ENCODE measurements at places on chromosomes 16 and 17.

- no peak for DNase-seq
Measured at GRCh38 chr17:2755891-2756724, 6.7 kb upstream of the CCDC92B start.

DNA sequence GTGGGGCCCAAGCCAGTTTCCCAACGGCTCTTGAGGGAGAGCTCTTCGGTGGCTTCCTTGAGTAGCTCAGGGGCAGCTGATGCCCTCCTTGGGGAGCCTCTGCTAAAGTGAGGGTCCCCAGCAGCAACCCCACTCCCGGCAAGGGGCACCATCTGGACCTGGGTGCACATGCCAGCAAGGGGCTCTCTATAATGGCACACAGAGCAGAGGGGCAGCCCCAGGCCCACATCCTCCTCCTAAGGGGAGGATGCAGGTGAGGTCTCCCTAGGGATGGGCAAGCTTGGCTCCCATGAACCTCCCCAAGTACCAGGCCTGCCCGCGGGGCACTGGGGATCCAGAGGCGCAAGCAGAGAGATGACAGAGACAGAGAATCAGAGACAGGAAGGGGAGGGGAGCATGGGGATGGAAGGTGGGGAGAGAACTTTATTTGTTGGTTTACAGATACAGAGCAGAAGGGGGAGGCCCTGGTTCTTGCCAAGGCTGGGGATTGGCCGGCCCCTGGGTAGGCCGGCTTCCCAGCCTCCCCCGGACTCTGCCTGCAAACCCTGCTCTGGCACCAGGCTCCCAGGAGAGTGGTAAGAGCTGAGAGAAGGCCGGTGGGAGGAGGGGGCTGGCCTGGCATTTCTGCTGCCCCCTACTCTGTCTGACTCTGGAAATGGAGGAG lies 61.4 kb downstream of the SRCIN1 start:
- DNase-seq = no peak

DNA sequence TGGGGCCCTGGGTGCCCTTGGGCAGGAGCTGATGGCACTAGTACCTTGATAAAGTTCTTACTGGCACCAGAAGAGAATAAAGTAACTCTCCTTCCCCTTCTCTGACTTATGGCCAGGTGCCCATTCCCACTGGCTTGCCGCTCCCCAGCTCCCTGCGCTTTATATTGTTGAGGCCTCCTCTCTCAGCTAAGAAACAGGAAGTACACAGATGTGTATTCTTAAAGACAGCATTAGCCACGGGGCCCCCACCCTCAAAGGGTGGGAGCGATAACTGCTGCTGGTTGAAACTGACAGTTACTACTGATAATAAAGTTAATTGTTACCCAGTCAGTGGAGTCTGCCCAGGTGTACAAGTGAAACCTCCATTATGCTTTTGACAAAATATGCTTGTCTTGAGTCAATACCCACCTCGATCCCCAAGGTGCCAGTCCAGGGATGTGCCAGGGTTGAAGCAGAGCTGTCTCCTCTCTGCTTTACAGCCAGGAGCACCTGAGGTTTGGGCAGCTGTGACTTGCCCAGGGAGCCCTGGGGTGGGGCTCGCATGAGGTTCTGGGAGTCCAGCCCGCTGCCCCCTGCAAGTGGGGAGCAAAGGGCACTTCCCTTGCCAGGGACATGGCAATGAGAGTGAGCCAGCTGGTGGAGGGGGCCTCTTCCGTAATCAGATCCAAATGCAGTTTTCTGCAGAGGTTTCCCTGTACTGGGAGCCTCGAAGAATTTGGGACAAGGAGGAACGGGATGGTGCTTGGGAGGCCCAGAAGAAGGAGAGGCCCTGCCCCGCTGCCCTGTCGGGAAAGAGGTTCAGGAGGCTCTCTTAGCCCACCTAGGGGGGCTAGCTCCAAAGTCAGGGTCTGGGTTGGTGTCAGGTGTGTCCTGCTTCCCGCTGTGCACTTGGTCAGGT lies 5.4 kb upstream of the CLDN9 start:
- no peak for DNase-seq

DNA sequence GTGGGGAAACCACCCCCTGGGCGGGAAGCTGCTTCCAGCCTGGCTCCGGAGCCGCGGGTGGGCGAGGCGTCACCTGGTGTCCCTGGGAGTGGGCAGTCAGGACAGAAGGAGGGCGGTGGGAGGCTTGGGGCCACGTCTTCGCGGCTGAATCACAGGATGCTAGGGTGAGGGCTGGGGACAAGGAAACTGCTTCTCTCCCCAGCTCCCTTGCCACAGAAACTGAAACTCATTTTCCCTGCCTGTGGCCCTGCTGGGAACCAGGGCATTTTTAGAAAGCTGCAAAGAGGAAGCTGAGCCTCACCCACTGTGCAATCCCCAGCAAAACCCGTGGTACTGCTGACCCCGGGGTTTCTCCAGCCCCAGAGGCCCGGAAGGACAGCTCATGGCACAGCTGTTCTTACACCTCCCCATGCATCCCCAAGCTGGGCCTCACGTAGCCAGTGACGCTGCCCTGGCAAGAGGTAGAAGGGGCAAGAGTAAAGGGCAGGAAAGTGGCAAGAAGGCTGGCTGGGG lies 8.2 kb downstream of the RHBDF2 start:
- DNase-seq = peak; percentile 26
